ENCODE measurements at places on chromosomes 11 and 22.

GRCh38 chr11:67628710-67629385, 889 bp downstream of the NUDT8 start:
- peaks cover 5% of the 10 kb centered on the region for H3K4me1 ChIP-seq
- no peak for DNase-seq
- H3K4me3 ChIP-seq, result peak overlapping the region; percentile 72
- H3K27ac ChIP-seq, result no peak overlapping the region

GRCh38 chr11:110883256-110883655, 171.0 kb upstream of the ARHGAP20 start:
- no peaks in the 10 kb centered on the region for H3K4me1 ChIP-seq
- H3K27ac ChIP-seq, result no peak overlapping the region
- H3K36me3 ChIP-seq, result no peaks in the 10 kb centered on the region
- H3K4me3 ChIP-seq, result no peak overlapping the region

DNA sequence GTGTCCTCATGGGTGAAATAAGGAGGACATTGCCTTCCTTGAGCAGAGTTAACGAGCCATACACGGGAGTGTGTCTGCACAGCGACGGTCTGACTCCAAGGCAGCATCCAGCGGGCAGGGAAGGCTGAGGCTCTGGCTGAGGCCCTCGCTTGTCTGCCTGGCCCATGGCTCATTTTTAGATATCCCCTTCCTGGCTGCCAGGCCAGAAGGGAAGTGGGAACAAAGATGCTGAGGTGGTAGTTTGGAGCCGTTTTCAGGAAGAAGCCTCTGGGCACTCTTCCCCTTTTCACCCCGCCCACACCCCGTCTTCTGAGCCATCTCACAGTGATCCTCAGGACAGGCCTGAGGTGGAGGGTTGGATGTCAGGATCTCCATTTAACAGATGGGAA, 3.0 kb upstream of the SLCO2B1 start:
- H3K36me3 ChIP-seq, result no peaks in the 10 kb centered on the region
- H3K27ac ChIP-seq, result no peak overlapping the region
- peaks cover 6% of the 10 kb centered on the region for H3K4me1 ChIP-seq
- no peak overlapping the region for H3K4me3 ChIP-seq
- peaks cover 42% of the 10 kb centered on the region for H3K27me3 ChIP-seq
- no peak for DNase-seq

GRCh38 chr22:44574640-44575380, 76.8 kb upstream of the RTL6 start:
- no peak for DNase-seq
- H3K27me3 ChIP-seq, result peaks cover 24% of the 10 kb centered on the region

DNA sequence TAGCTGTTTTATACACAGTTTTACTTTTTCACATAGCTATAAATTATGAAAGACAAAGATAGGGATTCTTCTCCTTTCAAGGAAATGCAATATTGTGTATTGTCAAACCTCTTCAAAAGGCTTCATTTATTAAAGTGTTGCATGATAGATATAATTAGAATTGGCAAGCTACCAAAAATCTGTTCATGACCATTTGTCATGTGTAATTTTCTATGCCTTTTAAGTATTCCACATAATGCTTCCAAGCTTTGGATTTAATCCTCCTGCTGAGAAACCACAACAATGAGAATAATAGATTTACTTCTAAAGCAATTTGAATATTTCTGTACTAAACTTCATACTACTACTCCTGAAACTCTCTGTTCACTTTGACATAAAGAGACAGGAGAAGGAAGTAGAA, 403.2 kb upstream of the CCDC179 start:
- H3K27ac ChIP-seq, result no peak overlapping the region
- no peak overlapping the region for H3K4me3 ChIP-seq
- no peaks in the 10 kb centered on the region for H3K4me1 ChIP-seq
- DNase-seq, result no peak

GRCh38 chr11:132430429-132431062, 1060.1 kb downstream of the NTM start:
- no peaks in the 10 kb centered on the region for H3K4me1 ChIP-seq
- DNase-seq, result peak; percentile 41
- H3K36me3 ChIP-seq, result no peaks in the 10 kb centered on the region
- no peak overlapping the region for H3K27ac ChIP-seq

DNA sequence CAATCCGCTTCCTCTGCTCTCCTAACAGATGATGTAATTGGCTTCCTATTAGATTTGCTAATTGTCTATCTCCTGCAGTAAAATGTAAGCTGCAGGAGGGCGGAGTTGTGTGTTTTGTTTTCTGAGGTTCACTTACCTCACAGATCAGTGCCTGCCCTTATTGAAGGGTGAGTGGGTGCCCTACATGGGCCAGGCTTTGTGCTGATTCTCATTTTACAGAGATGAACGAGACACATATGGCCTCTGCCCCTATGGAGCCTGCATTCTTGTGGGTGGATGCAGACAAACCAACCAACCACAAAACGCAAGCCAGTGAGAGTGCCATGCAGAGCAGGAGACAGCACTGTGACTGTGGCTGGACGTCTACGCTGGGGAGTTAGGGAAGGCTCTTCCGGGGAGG, 9.9 kb downstream of the TESMIN start:
- no peaks in the 10 kb centered on the region for H3K36me3 ChIP-seq
- no peak overlapping the region for H3K4me3 ChIP-seq
- DNase-seq, result no peak
- peaks cover 5% of the 10 kb centered on the region for H3K4me1 ChIP-seq

DNA sequence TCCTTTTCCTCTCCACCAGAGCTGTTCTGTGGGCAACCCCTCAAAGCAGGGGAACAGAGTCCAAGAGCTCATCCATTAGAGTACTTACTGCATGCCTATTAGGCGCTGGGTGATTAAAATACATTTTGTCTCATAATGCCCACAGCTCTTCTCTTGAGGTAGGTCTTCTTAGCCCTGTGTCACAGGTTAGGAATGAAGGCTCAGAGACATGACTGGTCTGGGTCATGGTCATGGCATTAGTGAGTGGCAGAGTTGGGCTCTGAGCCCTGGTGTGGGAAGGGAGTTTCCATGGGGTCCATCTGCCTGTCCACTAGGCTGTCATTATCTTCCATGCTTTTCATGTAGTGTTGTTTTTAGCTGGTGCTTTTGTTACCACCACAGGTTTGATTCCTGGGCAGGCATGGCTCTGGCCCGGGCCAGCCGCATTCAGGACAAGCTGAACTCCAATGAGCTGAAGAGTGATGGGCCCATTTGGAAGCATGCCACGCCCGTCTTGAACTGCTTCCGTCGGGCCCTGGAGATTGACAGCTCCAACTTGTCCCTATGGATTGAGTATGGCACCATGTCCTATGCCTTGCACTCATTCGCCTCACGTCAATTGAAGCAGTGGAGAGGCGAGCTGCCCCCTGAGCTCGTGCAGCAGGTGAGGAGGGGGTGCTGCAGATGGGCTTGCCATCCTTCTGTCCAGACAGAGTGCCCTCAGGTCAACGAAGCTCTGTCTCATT, 76.1 kb downstream of the CABIN1 start:
- H3K4me3 ChIP-seq, result no peak overlapping the region
- no peak overlapping the region for H3K27ac ChIP-seq
- no peaks in the 10 kb centered on the region for H3K27me3 ChIP-seq
- DNase-seq, result no peak

GRCh38 chr11:85182441-85183387, 444.4 kb downstream of the DLG2 start:
- no peaks in the 10 kb centered on the region for H3K27me3 ChIP-seq
- H3K36me3 ChIP-seq, result no peaks in the 10 kb centered on the region
- no peak overlapping the region for H3K4me3 ChIP-seq
- no peak for DNase-seq
- no peaks in the 10 kb centered on the region for H3K4me1 ChIP-seq

DNA sequence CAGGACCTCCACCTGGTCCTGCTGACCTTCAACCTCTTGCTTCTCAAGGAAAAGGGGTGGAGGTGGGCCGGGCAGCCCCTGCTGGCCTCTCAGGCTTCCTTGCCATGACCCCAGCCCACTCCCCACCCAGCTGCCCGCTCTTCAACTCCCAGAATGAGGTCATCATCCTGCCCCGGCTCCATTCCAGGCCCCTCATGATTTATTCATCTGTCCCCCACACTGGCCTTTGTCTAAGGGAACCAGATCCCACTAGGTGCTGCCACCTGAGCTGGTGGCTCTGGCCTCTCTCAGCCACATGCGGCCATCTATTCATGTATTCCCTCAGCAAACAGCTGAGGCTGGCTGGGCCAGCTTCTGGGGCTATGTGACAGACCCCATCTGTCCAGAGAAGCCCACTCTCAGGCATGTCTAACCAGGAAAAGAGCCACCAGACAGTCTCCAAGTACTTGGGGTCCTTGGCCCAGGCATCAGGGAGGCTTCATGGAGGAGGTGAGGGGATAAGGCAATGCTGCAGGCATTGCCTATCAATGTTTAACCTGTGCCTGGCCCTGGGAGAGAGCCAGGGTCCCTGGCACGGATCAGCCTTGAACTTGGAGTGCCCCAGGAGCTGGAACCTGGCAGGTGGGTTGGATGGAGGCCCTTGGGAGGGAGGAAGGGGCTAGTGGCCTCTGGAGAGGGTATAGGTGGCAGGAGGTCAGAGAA, 2.2 kb upstream of the CABP2 start:
- H3K36me3 ChIP-seq, result no peaks in the 10 kb centered on the region
- no peak overlapping the region for H3K4me3 ChIP-seq
- H3K4me1 ChIP-seq, result no peaks in the 10 kb centered on the region
- H3K27me3 ChIP-seq, result no peaks in the 10 kb centered on the region

GRCh38 chr11:43974830-43975229, 32.4 kb downstream of the C11orf96 start:
- H3K27ac ChIP-seq, result no peak overlapping the region
- DNase-seq, result no peak
- H3K4me3 ChIP-seq, result no peak overlapping the region
- H3K36me3 ChIP-seq, result no peaks in the 10 kb centered on the region
- H3K4me1 ChIP-seq, result peaks cover 3% of the 10 kb centered on the region

DNA sequence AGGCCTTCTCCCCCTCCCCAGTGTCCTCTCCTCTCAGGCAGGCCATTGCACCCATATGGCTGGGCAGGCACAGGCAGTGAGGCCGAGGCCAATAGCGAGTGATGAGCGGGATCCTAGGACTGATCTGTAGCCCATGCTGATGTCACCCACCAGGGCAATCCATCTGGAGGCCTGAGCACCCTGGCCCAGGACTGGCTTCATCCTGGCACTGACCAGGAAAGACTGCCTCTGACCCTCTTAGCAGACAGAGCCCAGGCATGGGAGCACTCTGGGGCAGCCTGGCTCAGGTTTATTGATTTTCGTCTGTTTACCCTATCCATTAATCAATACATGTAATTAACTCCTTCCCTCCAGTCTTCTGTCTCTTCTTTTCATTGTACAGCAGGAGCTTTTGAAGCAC, 5.1 kb upstream of the TIRAP start:
- H3K4me1 ChIP-seq, result peaks cover 8% of the 10 kb centered on the region
- peaks cover 23% of the 10 kb centered on the region for H3K36me3 ChIP-seq
- H3K27me3 ChIP-seq, result no peaks in the 10 kb centered on the region
- no peak overlapping the region for H3K4me3 ChIP-seq

DNA sequence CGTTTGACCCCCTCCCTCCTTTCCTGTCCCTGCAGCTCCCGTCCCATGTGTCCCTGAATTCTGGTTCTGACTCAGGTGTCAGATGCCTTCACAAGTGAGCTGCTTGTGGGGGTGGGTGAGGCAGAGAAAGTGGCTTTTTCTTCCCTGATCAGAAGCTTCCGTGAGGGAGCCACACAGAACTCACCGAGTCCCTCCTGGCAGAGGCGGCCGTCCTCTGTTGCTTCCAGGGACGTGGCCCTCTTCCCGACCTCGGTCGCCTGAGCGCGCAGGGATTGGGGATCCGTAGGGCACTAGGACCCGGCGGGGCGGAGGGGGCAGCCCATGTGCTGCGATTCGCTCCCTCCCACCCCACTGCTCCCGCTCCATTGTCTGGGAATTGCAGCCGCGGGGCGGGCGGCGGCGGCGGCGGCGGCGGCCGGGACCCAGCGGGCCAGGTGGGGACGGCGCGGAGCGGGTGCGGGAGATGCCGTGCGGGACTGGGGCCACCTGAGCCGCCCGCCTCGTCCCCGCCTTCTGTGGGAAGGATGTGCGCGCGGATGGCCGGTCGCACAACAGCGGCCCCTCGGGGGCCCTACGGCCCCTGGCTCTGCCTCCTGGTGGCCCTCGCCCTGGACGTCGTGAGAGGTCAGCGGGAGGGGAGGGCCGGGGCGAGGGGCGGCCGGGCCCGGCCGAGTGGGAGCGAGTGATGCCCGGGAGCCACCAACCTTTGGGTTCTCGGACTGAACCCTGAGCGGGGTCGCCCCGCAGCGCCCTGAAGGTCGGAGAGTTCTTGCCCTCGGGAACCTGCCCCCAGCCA, at the start of gene TMEM132A:
Gene TMEM132A (plus strand): TSS at position 351 of the 796 bp plus-strand sequence. CDS start 174 bp downstream, at position 525.
- peaks cover 11% of the 10 kb centered on the region for H3K36me3 ChIP-seq
- H3K27ac ChIP-seq, result no peak within 1 kb of the TSS
- peaks cover 15% of the 10 kb centered on the region for H3K4me1 ChIP-seq
- H3K27me3 ChIP-seq, result no peaks in the 10 kb centered on the region

- no peaks in the 10 kb centered on the region for H3K36me3 ChIP-seq
- no peak overlapping the region for H3K4me3 ChIP-seq
- DNase-seq, result no peak
- H3K27me3 ChIP-seq, result no peaks in the 10 kb centered on the region
- H3K4me1 ChIP-seq, result no peaks in the 10 kb centered on the region
- no peak overlapping the region for H3K27ac ChIP-seq
Measured at GRCh38 chr11:91871791-91872190, 352.8 kb upstream of the FAT3 start.

DNA sequence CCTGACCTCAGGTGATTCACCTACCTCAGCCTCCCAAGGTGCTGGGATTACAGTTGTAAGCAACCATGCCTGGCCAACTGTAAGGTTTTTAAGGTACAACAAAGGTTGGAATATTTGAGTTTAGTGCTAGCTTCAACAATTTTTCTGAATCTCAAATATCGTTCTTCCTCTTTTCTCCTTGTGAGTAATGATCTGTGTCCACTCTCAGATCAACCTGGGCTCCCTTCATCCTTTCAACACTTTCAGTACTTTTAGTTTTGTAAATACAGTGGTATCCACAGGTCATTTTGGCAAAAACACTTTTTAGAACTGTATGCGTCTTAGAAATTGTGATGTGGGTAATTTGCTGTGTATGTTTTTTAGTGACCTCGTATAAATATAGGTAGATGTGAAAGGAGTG, 7.9 kb downstream of the PACS1 start:
- no peaks in the 10 kb centered on the region for H3K27me3 ChIP-seq
- peaks cover 22% of the 10 kb centered on the region for H3K36me3 ChIP-seq
- peaks cover 30% of the 10 kb centered on the region for H3K4me1 ChIP-seq
- H3K4me3 ChIP-seq, result no peak overlapping the region

DNA sequence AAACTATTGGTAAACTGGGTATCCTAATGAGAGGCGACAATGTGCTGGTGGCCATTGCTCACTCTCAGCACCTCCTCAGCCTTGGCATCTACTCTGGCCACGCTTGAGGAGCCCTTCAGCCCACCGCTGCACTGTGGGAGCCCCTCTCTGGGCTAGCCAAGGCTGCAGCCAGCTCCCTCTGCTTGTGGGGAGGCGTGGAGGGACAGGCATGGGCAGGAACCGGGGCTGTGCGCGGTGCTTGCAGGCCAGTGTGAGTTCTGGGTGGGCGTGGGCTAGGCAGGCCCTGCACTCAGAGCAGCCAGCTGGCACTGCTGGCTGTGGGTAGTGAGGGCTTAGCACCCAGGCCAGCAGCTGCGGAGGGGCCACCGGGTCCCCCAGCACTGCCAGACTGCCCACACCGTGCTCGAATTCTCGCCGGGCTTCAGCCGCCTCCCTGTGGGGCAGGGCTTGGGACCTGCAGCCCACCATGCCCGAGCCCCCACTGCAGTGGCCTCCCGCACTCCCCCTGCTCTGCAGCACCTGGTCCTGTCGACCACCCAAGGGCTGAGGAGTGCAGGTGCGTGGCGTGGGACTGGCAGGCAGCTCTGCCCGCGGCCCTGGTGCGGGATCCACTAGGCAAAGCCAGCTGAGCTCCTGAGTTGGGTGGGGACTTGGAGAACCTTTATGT, 575.9 kb upstream of the ANO3 start:
- H3K27me3 ChIP-seq, result no peaks in the 10 kb centered on the region
- H3K27ac ChIP-seq, result no peak overlapping the region
- DNase-seq, result no peak
- no peak overlapping the region for H3K4me3 ChIP-seq
- H3K36me3 ChIP-seq, result no peaks in the 10 kb centered on the region
- no peaks in the 10 kb centered on the region for H3K4me1 ChIP-seq

All from osteoblast (primary cell).